Stimulated activated CD4-positive, alpha-beta T cell treated with anti-CD3 and anti-CD28 coated beads, Interleukin-15, amount 100 ng/mL, for 24 hours (primary cell): ENCODE measurements at places on chromosomes 12 and 14.

GRCh38 chr14:93955850-93956481 lies 20.4 kb downstream of the ASB2 start:
- DNase-seq: no peak

DNA sequence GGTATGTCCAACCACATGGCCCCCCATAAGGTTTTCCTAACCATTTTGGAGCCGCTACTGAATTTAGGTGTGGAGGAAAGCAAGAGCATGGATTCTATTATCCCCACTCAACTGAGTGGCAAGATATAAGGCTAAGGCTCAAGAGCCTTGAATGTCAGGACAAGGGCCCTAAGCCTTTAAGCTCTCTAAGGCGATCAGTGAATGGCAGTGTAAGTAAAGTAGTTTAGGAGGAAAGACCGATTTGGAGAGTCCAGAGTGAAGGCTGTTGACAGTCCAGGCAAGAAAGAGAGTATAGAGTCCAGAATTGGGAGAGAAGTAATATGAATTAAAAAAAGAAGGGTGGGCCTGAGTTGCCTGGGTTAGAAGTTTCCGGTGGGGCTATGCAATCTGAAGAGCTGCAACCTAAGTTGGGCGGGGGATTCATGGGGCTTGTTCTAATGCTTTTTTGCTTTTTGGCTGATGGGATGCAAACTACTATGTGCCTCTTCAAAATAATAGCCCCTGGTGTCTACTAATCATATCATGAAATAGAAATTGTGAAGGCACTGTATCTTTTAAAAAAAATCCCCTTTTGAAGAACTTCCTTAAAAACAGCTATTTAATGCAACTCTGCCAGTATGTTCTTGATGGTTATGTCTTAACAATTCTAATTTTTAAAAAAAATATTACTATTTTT lies at the start of gene SPIC:
SPIC (plus strand) TSS at position 626 of the 676 bp plus-strand sequence. CDS start 1,569 bp downstream, outside the sequence.
- DNase-seq: no peak

- DNase-seq: no peak
These were observed 49.2 kb upstream of the CNOT2 start for GRCh38 chr12:70194076-70194475.

- DNase-seq: no peak
These were observed 94.1 kb downstream of the LGR5 start for GRCh38 chr12:71533703-71534102.

DNA sequence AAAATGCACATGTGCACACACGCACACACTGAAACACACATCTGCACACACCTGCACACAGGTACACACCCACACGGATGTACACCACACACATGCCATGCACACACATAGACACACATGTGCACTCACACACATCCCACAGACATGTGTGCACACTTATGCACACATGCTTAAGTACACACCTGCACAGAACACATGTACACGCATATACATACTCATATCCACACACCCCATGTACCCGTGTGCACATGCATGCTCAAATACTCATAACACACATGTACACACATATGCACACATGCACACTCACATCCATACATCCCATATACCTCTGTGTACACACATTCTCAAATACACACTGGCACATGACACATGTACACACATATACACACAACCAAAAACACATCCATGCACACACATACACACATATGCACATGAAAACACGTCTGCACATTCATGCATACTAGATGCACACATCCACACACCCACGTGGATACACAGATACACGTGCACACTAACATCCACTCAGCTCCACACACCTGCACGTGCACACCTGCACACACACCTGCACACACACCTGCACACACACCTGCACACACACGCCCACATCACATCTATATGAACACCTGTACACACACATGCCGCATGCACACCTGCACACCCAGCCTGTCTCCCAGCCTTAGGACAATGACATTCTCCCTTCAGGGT lies 336.7 kb downstream of the ADGRD1 start:
- no peak for DNase-seq

DNA sequence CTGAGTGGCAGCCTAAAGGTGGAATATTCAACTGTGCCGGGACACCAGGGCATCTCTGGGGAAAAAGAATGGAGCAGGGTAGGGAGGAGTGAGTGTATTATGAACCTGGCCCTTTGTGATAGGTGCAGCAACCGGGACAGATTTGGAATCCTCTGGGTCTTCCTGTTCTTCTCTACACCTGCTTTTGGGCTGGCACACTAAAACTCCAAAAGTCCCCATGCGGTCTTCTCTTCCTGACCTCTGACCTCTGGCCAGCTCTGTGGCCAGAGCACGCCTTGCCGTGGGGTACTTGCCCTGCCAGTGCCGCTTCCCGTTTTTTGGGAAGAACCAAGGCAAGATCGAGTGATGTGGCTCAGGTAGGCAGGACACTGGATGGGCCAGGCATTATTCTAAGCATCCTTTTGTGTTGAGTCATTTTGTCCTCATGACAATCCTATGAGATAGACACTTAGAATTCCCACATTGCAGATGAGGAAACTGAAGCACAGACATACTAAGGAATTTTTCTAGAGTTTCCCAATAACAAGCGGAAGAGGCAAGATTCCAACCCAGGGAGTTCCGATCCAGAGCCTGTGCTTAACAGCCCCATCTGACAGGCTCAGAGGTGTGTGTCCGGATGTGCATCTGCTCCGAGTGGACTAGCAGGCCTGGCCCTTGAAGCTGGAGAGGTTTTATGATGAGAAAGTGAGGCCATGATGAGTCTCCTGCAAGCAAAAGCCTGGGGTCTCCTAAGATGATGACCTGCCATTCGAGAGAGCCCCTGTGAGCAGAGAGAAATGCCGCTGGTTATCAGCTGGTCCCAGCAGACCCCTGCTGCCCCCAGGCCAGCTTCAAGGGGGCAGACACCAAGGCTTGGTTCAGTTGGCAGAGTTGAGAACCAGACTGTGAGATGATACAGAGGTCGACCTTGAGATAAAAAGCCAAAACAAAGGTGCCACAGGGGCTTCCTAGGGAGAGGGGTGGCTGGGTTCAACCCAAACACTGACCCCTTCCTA lies 67.9 kb upstream of the ESRRB start:
- DNase-seq: no peak

DNA sequence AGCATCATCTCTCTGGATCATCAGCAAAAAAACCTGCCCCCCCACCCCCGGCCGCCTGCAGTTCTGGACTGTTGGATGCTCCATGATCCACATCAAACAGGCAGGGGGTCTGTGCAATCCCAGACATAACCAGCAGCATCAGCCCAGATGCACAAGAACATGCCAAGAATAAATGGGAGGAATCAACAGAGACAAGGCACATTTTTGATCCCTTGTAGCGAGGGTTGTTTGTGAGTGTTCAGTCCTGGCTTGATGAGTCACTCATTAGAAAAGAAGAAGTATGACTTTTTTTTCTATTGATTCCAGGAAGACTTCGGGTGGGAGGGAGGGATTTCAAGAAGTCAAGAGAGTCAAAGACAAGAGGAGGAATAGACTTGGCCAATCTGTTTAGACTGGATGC lies 244.2 kb downstream of the KSR2 start:
- DNase-seq: no peak

GRCh38 chr14:91399868-91400640 lies 17.6 kb downstream of the CCDC88C start:
- DNase-seq: peak; percentile 48

DNA sequence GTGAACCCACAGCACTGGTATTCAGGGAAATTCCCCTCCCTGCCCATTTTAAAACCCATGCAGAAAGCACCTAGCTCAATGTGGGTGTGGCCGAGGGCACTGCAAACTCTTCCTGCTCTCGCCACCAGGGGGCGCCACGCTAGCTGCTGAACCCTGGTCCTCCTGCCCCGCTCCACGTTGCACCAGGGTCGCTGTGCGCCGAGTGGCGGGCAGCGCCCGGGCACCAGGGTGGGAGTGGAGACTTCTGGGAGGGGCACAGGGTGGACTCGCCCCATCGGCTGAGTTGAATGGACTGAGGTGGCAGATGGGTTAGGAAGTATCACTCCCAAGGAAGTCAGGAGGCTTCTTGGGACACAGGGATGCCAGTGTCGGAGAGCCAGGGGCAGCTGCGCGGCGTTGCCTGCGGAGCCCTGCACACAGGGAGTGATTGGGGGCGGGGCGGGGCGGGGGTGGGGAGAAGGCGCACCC lies 48.1 kb upstream of the BCL11B start:
- peak; percentile 85 for DNase-seq

DNA sequence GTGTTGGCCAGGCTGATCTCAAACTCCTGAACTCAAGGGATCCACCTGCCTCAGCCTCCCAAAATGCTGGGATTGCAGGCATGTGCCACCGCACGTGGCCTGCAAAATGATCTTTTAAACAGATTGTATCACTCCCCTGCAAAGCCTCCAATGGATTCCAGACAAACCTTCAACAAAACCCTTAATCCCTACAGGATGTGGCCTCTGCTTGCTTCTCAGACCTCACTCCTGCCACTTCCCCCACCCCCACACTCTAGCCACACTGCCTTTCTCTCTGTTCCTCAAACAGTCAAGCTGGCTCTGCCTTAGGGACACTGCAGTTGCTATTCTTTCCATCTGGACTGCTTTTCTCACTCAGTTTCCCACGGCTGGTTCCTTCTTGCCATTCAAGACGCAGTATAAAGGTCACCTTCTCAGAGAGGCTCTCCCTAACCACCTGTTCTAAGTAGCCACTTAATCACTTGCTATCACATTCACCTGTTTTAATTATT lies 47.3 kb upstream of the TMED10 start:
- DNase-seq: peak; percentile 12

DNA sequence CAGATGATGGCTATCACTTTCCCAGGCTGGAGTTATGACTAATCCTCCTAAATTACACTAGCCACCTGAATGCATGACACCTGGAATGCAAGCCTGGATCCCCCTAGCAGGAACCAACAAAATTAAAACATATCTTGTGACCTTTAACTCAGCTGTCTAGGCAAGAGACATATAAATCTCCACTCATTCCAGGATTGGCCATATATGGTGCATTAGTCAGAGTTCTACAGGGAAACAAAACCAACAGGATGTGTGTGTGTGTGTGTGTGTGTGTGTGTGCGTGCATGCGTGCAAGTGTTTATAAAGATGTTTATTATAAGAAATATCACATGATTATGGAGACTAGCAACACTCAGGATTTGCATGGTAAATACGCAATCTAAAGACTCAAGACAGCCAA lies 212.8 kb downstream of the KIF21A start:
- DNase-seq: no peak

GRCh38 chr12:114302117-114302516 lies 103.8 kb downstream of the TBX5 start:
- no peak for DNase-seq

DNA sequence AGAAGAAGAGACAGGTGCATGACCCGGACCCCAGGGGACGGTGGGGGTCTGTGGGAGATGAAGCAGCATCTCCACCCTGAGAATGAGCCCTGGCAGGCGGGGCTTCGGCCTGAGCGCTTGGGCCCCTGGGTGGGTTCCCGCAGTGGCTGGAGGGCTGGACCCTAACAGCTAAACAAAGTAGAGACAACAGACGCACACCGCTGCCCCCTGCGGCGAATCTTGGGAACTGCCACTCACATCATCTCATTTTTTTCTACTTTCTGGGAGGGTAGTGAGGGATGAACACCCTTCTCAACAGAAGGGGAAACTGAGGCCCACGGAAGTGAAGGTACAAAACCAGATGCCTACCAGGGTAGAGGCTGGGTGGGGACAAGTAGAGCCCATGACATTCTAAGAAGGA lies 104.7 kb downstream of the RFLNA start:
- DNase-seq: peak; percentile 39

GRCh38 chr14:74142523-74142922 lies 57.8 kb downstream of the LIN52 start:
- DNase-seq: no peak

GRCh38 chr12:117240081-117240755 lies 49.9 kb upstream of the FBXO21 start:
- no peak for DNase-seq

GRCh38 chr14:65333943-65334687 lies 78.4 kb upstream of the FUT8 start:
- DNase-seq: no peak

DNA sequence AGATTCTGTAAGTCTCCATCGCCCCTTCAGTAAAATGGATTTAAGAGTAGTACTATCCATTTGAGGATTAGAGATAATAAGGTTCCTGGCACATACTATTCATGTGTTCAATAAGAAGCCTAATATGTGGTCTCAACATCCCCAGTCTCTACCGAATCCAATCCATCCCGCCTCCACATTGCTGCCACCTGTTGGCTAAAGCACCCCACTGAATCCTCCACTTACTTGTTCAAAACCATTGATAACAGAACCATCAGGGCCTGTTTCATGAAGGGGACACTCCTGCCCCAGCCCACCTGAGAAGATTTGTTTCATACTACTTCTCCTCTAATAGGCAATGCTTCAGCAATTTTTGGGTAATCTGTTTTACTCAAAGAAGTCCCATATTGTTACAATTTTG lies 147.5 kb downstream of the SLC2A13 start:
- DNase-seq: peak; percentile 3

GRCh38 chr14:61258985-61259384 lies 22.2 kb downstream of the TMEM30B start:
- DNase-seq: no peak

DNA sequence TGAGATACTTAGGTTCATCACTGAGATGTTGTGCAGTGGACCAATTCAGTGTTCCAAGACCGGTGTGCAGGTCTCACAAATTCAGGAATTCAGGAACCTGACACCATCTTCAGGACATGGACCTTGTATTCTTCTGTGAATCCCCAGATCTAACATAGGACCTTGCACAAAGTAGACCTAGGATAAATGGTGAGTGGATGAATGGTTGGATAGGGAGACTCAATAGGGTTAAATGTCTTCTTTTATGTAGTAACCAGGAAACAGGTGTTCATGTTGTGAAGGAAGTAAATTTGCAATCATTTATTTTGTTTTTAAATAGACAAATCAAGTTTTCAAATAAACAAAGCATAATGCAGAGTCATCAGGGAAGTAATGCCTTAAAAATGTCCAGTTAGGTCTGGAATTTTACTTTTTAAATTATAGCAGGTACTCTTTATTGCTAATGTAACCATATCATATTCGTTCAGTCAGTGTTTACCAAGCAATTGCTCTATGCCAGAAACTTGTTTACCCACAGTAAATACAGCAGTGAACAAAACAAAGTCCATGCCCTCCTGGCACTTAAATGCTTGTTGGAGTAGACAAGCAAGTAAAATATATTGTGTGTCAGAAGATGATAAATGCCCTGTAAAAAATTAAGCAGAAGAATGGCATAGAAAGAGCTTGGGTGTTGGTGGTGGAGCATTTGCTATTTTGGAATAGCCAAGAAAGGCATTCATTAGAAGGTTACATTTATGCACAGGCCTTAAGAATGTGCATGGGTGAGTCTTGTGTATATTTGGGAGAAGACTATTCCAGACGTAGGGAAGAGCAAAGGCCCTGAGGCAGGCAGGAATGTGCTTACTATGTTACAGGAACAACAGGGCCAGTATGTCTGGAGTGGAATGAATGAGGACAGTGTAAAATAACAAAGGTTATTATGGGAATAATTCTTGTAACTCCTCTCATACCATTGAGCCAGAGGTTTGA lies 26.3 kb downstream of the RXYLT1 start:
- no peak for DNase-seq
